Subcutaneous preadipocyte (primary cell): ENCODE measurements at places on chromosomes 4 and X. TPM values are rescaled to one million over a fixed set of nuclear protein-coding genes. Genes with fewer than 3 reads are reported as not detected.

The ARHGAP6 gene
- 26.1 and 29.7 TPM in 2 replicates for total RNA-seq

The SLC2A9 gene
- total RNA-seq, result 0.73 and 0.78 TPM in 2 replicates

The PPM1K gene
- 11.0 and 16.2 TPM in 2 replicates for total RNA-seq

The SCFD2 gene
- total RNA-seq, result 71.3 and 98.7 TPM in 2 replicates

The RHOXF2 gene
- not detected in 2 replicates for total RNA-seq

The ZFP92 gene
- total RNA-seq, result under 0.01 TPM in 2 replicates

The NOCT gene
- total RNA-seq, result 9.9 and 29.5 TPM in 2 replicates

The LRP2BP gene
- total RNA-seq, result under 0.01 and 0.59 TPM in 2 replicates

The RIPPLY1 gene
- not detected in 2 replicates for total RNA-seq

The PCDH7 gene
- total RNA-seq, result 2.6 and 2.7 TPM in 2 replicates
